ENCODE measurements at places on chromosomes 12 and 14.

DNA sequence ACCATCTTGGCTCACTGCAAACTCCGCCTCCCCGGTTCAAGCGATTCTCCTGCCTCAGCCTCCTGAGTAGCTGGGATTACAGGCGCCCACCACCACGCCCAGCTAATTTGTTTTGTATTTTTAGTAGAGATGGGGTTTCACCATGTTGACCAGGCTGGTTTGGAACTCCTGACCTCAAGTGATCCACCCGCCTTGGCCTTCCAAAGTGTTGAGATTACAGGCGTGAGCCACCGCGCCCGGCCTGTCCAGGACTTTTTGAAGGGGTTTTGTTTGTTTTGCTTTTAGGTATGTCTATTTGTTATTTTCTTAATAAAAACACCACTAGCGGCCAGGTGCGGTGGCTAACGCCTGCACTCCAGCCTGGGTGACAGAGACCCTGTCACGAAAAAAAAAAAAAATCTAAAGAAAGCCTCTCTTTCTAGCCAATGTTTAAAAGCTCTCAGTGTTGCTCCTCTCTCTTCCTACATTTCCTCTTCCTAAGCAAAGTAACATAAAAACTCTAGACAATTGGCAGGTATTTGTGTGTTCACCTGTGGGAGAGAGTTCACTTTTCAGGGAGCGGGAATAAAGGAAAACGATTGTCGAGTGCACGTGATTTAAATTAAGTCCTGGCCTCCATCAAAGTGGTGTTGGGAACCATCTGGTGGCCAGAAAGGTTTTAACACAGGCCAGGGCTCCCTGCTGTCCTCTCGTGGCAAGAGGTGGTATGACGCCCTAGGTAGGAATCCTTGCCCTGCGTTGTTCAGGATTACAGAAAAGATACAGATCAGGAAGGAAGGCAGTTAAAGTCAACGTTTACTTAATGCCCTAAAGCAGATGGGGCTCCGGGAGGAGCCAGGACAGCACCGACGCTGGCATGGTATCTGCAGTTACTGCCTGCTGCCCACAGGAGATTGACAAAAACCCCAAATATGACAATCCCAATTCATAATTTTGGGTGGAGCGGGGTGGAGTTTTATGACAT is 36.2 kb upstream of the ATP23 start:
- DNase-seq = peak; percentile 69

DNA sequence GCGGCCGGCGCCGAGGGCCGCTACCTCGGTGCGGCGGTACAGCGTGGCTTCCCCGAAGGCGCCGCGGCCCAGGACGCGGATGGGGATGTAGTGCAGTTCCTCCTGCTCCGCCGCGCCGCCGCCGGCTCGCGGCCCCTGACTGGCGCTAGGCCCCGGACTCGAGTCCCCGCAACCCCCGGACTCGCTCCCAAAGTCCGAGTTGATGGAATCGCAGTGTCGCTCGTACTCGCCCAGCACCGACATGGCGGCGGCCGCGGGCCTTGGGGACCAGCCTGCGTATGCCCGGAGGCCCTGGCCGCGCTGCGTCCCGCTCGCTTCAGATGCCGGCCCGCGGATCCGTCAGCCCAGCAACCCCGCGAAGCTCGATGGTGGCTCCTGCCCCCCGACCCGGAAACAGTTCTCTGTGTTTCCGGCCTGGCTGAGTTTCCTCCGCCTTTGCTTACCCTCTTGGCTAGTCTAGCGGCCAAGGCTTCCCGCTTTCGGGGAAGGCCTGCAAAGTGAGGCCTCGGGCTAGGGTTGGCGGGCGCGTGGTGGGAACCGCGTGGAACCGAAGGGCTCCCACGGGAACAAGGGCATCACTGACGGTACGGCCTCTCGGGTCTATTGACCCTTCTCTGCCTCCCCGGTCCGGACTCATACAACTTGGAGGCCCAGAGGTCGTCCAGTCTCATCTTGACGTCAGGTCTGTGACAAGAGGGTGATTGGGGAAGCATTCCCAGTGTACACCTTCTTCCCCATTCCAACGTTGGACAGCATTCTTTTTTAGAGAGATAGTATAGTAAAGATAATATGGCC is at the start of gene NEK9:
TSS of gene NEK9 (minus strand) at position 370 of the 795 bp plus-strand sequence. CDS start at position 243, 127 bp downstream.
- DNase-seq = peak; percentile 83

DNA sequence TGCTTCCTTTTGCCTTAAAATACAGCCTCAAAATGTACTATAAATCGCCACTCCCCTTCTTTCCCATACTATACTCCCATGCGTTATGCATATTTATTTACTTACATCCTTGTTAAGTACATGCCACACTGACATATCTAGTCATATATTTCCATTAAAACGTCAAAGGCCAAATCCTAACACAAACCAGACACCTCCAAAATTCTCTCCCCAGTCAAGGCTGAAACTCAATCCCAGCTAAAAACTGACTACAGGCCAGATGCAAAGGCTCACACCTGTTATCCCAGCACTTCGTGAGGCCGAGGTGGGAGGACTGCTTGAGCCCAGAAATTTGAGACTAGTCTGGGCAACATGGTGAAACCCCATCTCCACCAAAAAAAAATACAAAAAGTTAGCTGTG is 5.7 kb upstream of the CAND1 start:
- DNase-seq = no peak

GRCh38 chr12:123282111-123282510 is 10.5 kb upstream of the CDK2AP1 start:
- DNase-seq = no peak

DNA sequence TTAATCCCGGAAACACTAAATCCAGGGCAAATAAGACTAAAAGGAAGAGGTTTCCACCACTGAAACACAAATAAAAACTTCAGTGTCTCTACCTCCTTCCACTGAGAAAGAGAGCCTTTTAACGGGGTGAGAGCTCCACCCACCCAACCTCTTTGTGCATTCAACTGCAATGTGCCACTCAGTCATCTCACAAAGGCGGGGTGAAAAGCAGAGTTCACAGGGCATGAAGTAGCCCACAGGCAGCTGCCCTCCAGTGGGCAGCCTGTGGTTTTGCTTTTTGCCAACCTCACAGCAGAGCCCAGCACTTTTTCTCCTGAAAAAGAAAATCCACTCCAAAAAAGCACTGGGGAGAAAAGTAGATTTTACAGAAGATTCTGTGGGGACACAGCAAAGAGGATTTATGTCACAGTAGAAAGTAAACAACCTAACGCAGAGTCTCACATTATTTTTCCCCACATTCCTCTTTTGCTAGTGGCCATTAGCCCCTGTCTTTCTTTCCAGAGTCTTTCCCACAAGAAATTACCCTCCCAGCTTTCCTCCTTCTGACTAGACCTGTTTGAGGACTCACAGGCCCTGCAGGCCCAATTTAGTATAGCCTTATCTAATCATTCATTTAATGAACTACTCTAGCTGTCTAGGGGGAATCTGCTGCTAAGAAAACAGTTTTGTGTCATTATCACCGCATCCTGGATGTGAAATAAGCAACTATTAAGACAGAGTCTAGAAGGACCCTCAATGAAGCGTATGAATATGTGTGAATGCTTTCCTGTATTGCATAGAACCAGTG is 753.8 kb upstream of the FOXG1 start:
- DNase-seq = no peak

GRCh38 chr14:63432228-63432627 is 110.9 kb downstream of the PPP2R5E start:
- DNase-seq = no peak

GRCh38 chr12:30416631-30417030 is 279.0 kb downstream of the IPO8 start:
- no peak for DNase-seq

DNA sequence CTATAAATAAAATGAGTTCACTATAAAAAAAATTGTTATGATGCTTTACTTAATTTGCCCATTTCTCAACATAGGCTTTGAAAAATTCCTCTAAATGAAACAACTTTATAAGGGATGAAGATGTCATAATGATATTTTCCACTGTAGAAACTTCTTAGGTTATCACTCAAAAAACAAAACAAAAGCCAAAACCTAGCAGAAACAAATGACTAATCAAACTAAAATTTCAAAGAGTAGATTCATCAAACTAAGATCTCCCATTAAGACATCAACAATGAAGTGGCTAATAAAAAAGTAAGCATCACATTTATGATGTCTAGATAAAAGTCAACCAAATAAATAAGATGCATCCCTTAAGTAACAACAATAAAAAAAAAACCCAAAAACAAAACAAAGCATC is 36.9 kb upstream of the TTC7B start:
- DNase-seq = no peak

DNA sequence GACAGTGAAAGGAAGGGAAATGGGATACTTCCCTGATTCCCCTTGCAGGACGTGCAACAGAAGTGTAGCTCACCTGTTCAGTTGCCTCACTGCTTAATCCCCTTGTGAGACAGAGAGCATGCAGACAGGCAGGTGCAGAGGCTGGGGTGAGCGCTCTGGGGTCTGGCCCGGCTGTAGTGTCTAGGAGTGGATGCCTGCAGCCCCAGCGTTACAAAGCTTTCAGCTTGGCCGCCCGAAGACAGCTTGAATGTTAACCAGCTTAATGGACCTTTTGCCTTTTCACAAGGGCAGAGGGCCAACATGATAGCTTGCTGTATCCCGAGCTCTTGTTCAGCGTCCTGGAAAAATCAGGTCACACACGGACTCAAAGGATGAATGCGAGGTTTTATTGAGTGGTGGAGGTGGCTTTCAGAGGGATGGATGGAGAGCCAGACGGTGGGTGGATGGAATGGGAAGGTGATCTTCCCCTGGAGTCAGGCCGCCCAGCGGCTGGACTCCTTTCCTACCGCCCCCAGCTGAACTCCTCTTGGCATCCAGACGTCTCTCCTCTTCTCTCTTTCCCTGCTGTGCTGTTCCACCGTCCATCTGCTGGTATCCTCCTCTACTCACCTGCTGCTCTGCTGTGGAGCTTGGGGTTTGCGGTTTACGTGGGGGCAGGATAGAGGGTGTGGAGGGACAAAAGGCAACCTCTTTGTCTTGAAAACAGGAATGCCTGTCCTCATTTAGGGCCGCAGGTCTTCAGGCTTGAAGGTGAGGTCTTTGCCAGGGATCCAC is 86.2 kb upstream of the RESF1 start:
- no peak for DNase-seq

GRCh38 chr12:121511916-121512315 is 68.9 kb downstream of the KDM2B start:
- DNase-seq = no peak

DNA sequence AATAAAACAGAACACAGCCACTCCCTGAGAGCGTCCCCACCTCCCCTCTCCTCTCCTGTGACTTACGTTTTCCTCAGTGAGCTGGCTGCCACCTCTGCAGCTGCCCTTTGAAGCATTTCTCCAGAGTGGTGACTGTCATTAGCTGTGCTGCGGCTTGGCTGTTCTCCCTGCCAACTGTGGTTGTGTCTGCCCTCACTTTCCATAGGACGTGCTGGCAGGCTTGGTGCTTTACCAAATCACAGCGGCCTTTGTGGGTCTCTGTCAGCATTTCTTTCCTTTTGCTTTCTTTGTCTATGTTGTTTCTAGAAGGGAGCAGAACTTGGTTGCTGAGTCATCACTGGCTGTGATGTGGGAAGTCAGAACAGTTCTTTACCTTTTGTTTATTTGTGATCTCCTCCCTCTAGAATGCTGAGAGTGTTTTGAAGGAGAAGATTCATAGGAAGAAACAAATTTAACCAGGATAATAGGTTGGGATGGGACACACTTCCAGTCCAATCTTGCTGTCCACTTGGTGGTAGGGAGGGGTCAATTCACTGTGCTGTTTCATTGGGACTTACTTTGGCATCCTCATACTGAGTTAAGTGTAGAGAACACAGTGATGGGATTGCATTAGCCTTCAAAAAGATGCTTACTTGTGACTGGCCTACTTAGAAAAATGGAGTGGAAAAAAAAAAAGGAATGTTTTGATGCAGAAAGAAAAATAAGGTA is 88.2 kb downstream of the TMX1 start:
- no peak for DNase-seq

DNA sequence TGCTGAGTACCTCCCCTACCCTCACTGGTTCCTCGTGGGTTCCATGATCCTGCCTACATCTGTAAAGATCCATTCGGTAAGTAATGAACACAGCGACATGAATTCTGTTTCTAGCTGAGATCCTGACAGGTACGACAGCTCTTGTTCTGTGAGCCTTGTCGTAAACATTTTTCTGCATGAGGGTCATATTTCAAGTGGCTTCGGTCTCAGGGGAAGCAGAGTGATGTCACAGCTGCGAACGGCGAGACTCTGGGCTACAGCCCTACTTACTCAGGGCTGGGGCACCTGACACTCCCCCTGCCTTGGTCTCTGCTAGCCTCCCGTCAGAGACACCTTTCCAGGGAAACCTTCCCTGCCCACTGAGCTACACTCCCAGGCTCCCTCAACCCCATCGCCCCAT is 85.8 kb downstream of the RBM19 start:
- no peak for DNase-seq

GRCh38 chr14:30381861-30382480 is 177.0 kb upstream of the G2E3 start:
- DNase-seq = no peak
